GOT3 (cell line): ENCODE measurements at places on chromosomes 12 and 14.

- no peak for DNase-seq
These were observed 2.0 kb upstream of the STON2 start for GRCh38 chr14:81402123-81402495.

DNA sequence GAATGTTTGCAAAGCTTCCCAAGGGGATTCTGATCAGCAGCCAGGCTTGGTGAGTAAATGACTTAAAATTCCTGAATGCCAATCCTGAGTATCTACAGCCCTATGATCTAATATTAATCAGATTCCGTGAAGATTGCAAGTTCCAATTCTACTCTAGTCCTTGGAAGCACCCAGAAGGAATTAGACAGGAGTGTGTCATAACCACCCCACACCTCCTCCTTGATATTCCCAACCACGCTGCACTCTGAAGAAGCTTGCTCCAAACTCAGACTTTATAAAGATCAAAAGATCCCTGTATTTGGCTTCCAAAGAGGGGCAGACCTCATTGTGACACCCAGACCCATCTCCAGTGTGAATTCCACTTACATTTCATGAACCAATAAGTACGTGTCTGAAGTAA is 306.0 kb downstream of the BCL11B start:
- DNase-seq, result no peak

DNA sequence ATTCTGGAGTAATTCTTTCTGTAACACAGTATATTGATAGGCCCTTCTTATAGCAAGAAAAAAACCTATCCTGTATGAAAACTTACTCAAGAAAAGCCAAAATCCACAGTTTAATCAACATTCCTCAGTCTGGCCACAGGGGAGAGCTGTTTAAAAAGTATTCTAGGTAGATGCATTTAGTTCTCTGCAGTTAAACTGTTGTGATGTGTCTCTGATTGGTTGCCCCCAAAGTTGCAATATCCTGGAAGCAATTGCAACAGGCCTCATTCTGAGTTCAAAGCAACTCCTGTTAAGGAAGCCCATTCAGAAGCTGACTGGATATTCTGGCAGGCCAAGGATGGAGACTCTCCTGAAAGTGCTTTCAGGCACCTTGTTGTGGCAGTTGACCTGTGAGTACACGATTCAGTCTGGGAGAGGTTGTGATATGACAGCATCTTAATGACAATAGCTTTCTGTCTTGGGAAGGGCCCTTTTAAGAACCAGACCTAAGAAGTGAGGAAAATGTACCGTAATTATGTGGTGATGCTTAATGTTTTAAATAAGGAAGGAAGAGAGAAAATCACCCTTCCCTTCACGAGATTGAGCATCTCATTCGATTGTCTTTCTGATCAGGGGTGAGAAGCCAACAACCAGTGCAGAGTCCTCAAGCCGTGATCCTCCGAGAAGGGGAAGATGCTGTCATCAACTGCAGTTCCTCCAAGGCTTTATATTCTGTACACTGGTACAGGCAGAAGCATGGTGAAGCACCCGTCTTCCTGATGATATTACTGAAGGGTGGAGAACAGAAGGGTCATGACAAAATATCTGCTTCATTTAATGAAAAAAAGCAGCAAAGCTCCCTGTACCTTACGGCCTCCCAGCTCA is 420.7 kb downstream of the DAD1 start:
- DNase-seq, result no peak

DNA sequence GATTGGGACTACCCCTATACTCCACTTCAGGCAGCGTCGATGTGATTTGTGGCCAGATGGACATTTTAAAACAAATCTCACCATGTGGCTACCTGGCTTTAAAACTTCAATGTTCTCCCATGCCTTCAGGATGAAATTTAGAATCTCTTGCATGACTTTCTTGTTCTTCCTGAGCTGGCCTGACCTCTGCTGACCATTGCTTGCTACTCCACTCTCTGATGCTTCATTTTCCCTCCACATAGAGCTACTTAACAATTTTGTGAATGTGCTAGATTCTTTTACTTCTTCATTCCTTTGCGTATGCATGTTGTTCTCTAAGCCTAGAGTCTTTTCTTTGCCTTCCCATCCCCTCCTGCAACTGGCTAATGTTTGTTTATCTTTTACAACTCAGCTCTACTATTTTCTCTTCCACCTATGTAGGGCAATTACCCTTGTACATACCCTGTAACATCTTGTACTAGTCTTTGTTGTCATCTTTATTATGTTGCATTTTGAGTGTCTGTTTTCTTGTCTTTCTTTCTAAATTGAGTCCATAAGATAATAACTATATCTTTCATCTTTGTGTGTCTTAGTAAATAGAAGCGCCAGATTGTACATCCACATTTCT is 41.2 kb downstream of the YLPM1 start:
- no peak for DNase-seq

DNA sequence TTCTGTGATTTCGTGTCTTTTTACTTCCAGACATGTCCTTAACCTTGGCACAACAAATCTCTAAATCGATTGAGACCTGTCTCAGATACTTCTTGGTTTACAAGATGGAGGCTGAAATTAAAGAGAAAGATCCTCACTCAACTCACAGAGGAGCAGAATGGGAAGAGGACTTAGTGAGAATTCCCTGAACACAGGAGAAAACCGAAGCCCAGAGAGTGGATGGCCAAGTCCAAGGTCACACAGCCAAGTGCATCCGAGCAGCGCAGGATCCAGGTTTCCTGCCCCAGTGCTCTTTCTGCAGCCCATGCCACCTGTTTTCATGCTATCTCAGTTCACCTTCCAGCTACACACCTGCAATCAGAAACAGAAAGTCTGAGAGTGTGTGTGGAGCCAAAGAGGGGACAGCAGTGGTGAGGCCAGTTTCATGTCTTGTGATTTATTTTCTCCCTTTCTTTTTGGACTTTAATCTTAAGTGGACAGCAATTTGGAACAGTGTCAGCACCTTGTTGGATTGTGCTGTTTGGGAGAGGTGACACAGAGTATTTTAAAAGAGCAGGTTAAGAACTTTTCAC is 22.9 kb upstream of the TCL1B start:
- DNase-seq, result no peak

GRCh38 chr12:69833696-69834095 is 8.7 kb downstream of the MYRFL start:
- no peak for DNase-seq

- no peak for DNase-seq
These were observed 120.1 kb downstream of the RALGAPA1 start for GRCh38 chr14:35689000-35689460.

GRCh38 chr12:51788876-51789275 is 59.6 kb downstream of the FIGNL2 start:
- DNase-seq, result no peak

DNA sequence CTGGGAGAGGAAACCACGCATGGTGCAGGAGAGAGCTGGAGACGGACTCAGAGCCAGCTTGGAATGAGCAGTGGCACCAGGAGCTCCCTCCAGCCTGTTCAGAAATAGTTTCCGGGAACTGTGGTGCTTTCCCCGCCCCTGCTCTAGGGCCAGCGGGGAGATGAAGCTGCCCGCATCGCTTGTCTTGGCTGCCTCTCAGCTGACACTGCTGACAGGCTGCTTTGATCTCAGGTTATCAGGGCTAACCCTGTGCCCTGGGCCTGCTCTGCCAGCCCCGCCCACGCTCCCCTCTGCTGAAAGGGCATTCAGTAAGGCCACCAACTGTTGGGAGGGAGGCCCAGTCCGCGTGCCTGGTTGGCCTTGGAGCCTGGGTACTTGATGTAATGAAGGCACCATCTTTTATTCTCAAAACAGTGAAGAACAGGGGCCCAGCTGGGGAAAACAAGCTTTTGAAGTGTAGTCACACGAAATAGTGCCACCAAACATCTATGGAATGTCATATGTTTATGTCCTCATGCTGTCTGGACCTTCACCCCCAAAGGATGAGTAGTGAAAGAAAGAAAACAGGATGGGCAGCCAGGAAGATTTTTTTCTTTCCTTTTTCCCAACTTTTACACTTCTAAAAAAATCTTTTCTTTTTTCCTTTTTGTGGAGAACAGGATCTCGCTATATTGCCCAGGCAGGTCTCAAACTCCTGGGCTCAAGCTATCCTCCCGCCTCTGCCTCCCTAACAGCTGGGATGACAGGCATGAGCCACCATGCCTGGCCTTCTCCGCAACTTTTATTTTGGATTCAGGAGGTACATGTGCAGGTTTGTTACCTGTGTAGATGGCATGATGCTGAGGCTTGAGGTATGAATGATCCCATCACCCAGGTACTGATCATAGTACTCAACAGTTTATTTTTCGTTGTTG is 115.9 kb upstream of the TBX3 start:
- no peak for DNase-seq

GRCh38 chr12:48999371-49000131 is at the start of gene DDN:
Gene DDN, minus strand, starts transcription at chr12:48999375. Its CDS starts 88 bp downstream, at chr12:48999287.
- no peak for DNase-seq

GRCh38 chr14:104373855-104374717 is 205.5 kb upstream of the C14orf180 start:
- no peak for DNase-seq

DNA sequence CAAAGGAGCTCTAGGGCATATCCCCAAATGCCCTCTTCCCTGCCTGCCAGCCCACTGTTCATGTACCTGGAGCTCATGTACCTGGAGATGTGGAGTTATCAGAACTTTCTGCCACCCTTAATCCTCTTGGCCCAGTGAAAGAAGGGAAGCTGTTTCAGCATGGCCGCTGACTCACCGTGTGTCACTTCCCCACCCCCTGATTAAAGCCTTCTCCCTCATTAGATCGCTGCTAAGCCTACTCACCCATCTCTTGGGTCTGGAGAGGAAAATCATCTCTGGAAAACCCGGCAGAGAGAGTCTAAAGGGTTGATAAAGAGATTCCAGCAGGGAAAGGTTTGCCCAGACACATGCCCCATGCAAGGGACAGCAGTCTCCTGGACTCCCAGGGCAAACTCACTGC is 4.5 kb upstream of the LTBP2 start:
- no peak for DNase-seq

GRCh38 chr14:30861200-30861599 is 13.2 kb upstream of the COCH start:
- DNase-seq, result no peak

DNA sequence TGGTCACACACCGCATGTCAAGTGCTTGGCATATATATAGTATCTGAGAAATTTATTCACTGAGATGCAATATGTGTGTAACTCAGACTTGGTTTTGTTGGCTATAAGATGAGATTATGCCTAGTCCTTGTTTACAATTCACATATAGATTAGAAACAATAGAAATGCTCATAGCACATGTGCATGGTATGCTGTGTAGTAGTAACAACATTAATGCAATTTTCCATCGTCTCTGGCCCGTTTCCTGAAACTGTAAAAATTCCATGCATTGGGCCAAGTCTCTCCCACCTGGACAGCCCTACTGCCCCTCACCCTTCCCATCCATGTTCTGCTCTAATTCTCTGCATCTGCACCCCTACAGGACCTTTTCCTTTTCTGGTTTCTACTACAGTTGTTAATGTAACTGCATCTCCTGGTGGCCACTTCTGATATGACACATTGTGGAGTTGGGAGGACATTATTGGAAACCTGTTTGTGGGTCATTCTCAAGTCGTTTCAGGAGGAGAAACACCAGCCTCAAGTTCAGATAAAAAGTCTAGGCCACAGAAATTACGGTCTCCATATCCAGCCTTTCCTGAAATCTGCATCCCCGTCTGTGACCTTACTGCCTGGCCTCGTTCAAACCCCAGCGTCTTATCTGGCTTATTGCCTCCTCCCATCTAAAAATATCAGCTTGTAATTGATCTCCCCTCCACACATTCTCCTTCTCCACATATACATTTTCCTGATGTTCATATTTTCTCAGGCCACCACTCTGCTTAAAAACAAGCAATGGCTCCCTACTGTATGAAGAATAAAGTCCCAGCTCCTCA is 37.5 kb downstream of the EMP1 start:
- DNase-seq, result no peak

DNA sequence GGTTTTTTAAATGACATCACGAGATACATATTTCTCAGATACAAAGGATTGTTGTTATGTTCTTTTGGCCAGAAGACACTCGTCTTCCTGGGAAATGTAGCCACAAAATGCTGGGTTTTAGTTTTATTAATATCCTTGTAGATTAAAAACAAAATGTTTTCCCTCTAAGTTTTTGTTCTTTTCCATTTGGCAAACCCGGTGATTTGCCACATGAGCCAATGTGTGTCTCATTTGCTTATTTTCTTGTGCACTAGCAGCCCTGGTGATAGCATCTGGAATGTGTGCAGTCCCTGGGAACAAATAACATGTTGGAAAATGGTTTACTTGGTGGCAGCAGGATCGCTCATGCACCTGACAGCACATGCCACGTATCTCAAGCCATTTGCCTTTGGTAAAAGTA is 61.0 kb downstream of the HMGA2 start:
- DNase-seq, result no peak

DNA sequence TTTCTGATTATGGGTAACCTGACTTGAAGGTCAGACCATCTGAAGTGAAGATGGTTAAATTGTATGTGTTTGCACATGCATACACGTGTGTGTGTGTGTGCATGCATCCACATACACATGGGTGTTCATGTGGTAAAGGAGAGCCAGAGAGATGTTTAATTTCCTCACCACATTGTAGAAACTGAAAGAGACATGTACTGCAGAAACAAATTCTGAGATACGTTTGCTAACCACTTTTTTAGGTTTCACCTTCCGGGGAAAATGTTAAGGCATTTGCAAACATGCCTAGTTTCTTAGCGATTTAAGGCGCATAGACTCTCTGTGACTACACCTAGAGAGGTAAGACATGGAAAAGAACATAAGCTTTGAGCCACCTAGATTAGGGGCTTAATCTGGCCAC is 362.9 kb downstream of the RAD51B start:
- DNase-seq, result no peak

DNA sequence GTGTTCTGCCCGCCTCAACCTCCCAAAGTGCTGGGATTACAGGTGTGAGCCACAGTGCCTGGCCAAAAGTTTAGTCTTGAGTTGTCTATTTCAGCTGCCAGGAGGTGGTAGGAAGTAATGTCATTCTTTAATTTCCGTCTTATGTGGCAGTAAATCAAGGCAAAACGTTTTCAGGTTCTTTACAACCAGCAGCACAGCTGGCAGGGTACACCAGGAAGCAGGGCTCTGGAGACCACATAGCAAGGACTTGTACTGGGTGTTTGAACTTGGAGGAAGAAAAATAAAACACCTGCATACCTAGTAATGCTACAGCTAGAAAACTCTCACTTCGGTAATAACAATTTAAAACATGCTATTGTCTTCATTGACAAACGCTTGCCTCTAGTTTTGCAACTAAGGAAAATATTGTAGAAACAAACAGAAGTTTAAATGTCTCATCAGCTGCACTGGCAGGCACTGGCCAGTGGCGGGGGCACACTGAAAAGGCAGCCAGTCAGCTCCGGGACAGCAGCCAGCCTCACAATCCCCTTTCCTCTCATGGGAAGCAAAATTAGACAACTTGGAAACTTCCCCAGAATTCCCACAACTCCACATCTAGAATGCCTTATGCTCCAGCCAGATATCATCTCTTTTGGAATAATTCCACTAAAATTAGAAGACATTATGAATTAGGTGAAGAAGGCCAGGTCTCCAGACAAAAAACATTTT is 72.2 kb downstream of the CLIP1 start:
- DNase-seq, result peak; percentile 34

DNA sequence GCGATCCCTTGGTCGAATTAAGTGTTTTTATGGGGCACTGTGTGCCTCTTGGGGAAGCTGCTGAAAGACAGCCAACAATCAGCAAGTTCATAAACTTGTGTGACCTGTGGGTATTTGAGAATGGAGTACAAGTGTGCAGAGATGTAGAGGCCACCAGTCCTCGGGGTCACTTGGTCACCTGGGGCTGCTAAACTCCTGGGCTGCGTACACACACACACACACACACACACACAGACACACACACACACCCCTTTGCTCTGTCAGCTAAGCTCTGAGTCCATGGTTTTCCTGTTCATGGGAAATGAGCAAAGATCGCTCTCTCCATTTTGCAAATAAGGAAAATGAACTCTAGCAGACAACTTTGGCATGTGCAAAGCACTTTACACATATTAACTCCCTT is 24.5 kb downstream of the DYRK4 start:
- DNase-seq, result no peak
